ENCODE measurements at places on chromosomes 11 and 22. TPM values are rescaled to one million over a fixed set of nuclear protein-coding genes. Genes with fewer than 3 reads are reported as not detected.
A peak's percentile ranks its signal among the peaks of the same experiment; 100 is the strongest.

- DNase-seq, result no peak
Measured at GRCh38 chr22:49765951-49766350, 61.7 kb downstream of the BRD1 start.

- DNase-seq, result no peak
Measured at GRCh38 chr11:118684187-118684586, 4.7 kb upstream of the TREH start.

GRCh38 chr11:130508913-130509312, 60.5 kb downstream of the ADAMTS15 start:
- no peak for DNase-seq

GRCh38 chr11:124748481-124749343, 3.3 kb downstream of the VSIG2 start:
- DNase-seq, result no peak

DNA sequence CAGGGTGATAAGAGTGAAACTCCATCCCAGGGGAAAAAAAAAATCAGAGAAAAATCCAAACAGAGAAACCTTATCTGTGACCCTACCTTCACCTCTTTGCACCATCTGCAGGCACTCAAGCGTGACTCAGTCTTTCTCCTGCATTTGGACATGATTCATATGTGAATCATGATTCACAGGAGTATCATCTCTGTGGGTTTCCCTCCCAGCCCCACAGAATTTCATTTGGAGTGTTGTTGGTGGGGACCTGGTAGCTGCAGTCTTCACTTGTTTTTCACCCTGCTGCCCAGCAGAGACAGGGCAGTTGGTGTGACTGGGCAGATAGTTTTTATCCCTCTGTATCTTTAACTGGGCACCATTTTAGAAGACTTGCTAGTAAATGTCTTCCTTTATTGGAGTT, 75.7 kb downstream of the DEPDC5 start:
- peak; percentile 19 for DNase-seq

DNA sequence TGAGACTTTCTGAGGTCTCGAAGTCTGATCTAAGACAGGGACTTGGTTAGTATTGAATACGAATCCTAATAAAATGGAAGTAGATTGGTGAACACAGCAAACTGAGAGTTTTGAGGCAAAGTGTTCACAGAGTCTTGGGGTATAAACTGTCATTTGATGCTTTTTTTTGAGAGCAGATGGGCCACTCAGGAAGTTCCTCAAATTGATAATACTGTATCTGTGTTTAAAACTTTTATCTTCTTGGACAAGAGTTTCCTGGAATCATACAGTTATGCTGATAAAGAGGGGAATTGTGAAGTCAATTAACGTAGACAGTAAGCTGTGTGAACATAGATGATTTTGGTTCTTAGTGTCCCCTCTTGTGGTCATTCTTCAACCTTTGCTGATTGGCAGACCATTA, 80.0 kb upstream of the CLPB start:
- no peak for DNase-seq

DNA sequence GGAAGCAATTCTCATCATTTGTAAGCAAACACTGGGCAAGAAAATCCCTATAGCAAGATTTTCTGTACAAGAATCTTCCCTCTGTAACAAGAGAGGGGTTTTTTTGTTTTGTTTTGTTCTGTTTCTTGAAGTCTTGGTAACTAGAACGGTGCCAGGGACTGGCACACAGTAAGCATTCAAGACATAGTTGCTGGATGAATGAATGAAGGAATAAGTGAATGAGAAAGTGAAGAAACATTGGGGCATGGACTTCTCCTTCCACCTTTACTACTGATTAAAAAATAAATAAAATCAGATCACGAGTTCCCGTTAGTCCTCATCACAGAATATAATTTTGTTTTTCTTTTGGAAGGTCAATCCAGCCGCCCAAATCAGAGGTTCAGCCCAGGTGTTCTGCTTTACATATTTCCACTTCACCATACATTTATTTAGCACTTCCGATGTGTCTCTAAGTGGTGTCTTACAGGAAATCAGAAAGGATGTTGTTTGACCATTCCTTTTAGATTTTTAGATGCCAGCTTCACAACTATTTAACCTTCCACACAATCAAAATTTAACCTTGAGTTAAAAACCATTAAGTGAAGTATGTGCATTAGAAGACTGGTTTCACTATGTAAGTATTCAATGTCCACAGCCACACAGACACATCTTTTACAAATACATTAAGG, 281.2 kb downstream of the CADM1 start:
- DNase-seq, result no peak

DNA sequence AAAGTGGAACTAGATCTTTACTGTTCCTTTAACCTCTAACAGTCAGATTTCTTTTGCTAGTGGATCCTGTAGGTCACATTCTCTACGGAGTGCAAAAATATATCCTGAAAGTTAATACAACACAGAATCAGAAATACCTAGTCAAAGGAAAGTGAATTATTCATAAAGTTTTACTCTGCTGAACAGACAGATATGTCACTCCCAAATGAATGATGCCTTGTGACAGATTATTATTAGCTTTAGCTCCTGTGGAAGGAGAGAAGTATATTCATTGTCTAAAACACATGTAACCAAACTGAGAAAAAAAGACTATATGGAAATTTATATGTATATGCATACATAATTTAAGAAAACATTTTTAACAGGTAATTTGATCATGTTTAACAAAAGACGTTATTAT, 1497.2 kb upstream of the RAG2 start:
- no peak for DNase-seq

GRCh38 chr11:129750343-129751292, 65.0 kb upstream of the TMEM45B start:
- DNase-seq, result peak; percentile 81

- DNase-seq, result no peak
Measured at GRCh38 chr22:40594346-40594745, 42.2 kb downstream of the MRTFA start.

DNA sequence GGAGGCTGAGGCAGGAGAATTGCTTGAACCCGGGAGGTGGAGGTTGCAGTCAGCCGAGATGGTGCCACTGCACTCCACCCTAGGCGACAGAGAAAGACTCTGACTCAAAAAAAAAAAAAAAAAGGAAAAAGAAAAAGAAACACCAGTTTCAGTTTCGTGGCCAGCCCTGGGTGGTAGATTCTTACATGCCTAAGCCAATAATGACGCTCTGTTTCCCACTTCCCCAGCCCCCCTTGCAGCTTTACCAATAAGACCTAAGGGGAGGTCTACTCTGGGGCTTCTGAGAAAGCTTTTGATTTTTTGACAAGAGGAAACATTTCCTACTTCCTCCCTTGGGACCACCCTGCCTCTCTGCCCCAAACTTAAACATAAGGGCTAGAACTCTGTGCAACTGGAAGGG, 30.0 kb upstream of the PTPRJ start:
- DNase-seq, result no peak

DNA sequence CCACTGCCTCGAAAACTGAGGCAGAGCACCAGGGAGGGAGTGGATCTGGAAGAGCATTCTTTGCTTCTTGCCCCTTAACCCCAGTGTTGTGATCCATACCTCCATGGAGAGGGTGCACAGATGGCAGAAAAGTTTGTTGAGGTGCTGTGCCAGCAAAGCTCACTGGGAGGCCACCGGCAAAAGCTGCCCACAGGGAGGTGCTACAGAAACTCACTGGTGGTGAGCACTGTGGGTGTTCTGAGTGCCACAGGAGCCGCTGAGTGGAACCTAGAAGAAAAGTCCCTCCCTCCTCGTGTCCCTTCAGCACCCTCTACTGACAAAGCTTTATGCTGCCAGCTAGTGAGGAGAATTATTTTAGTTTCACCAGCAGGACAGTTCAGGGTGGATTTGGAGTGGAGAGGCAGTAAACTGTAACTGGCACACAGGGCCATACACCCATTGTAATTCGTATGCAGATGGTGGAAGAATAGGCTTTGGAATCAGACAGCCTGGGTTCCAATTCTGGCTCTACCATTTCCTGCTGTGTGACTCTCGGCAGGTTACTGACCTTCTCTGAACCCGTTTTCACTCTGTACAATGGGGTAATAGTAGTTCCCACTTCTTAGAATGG, 84.6 kb downstream of the SWAP70 start:
- peak; percentile 51 for DNase-seq

DNA sequence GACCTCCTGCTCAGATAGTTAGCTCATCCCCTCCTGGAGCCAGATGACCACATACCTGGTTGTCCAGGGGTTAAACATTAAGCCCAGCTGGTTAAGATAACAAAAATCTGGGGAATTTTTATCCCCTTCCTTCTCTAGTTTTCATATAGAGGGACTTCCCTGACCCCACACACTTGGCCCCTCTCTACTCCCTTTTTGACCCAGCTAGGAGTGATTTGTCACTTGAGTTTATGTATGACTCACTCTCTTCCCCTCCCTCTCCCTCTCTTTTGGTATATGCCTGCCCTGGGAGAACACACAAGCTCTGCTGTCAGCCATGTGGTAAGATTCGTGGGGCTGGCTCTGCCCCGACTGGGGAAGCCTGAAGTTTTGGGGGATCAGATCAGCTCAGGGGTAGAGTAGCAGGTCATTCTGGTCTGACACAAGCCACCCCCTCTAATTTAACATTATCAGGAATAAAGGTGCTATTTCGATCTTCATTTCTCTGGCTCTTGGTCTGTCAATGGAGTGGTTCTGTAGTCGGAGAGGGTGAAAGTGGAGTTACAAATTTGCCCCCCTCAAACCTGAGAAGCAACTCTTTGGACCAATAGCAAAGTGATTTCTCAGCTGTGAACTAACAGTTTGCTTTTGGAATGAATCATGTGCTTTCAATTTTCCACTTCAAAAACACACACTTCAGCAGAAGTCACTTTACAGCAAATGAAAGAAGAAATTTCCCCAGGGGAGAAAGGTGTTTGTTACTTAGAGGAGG, 415.3 kb upstream of the CADM1 start:
- DNase-seq, result no peak

GRCh38 chr22:28146401-28147314, 227.6 kb upstream of the PITPNB start:
- DNase-seq, result no peak

DNA sequence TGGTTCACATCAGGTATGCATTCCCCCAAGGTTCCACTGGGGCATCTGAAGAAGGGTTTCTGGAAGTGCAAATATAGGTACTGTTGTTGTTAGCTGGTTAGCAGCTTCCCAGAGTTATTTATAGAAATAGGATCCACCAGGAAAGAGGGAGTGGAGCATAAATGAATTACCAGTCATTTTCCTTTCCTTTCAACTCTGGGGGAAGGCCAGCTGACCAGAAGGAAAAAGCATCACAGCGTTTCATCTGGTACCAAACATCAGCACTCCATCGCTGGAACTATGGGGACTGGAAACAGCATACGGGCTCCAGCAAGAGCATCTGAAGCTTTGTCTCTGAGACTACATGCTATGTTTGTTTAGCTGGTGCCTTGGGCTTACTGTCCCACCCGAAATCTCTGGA, 378.2 kb upstream of the NARS2 start:
- DNase-seq, result no peak

- no peak for DNase-seq
Measured at GRCh38 chr22:36990457-36990856, 28.8 kb downstream of the TST start.

DNA sequence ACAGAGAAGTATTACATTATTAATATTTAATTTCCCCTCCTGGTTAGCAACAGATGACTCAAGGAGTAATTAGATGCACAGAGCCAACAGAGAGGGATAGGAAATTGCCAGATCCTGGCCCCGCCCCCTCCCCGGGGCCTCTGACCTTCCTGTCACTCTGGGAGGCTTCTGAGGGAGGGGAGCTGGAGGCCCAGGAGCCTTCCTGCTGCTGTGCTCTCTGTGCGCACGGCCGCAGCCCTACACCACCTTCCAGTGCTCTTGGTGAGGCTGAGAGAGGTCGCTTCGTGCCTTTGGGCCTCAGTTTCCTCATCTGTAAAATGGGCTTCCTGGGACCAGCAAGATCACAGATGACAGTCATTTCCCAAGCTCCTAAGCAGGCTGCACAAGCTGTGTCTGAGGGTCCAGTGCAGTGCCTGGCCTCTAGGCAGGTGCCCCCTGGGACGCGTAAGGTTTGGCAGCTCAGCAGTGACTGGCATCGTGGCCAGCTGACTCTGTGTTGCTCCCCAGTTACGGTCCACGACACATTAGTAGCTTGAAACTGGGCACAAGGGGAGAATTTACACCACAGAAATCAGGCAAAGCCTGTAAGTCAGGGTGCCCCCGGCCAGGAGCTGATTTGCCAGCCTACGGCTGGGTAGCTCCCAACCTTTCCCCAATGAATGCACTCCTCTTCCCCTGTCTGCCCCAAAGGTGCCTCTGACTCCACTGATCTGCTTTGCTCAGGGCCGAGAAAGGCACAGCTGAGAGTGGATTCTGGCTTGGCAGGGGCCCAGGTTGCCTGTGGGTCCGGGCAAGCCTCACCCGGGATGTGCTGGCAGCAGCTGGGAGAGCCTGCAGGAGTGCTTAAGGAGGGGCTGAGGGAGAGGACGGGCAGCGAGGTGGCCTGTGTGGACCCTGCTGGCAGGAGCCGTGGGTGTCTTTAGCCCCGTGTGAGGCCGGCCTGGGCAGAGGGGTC, 2.3 kb downstream of the ADORA2A start:
- DNase-seq, result no peak

DNA sequence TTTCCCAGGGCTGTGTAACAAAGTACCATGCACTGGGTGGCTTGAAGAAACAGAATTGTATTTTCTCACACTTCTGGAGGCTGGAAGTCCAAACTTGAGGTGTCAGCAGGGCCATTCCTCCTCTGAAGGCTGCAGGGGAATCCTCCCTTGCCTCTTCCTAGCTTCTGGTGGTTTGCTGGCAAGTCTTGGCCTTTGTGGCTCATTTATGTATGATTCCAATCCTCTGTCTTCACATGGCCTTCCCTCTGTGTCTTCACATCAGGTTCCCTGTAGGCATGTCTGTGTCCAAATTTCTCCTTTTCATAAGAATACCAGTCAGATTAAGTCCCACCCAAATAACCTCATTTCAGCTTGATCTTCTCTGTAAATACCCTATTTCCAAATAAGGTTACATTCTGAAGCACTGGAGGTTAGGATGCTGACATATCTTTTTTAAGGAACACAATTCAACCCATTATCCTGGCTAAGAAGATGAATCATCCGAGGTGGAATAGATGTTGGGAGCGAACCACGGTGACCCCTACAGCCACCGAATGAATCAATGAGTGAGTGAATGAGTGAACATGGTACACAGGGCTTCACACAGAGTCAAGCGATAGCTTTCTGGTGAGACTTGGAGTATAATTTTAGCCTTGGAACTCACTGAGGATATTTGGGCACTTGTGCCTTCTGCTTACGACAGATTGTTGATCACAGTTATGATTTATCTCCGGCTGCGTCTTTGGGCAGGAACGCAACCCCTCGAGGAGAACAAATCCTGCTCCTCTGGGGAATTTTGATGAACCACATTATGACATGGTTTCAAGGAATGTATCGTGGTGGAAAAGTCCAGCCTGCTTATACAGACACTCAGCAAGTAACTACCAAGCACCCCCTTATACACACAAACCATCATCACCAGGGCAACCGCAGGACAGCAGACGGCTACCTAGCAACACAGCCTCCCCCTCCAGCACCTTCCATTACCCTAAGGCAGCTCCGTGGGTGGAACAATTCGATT, 34.3 kb upstream of the MICAL2 start:
- DNase-seq, result no peak

GRCh38 chr11:45089251-45089650, 57.2 kb upstream of the PRDM11 start:
- DNase-seq, result no peak

GRCh38 chr11:94769880-94770279, 1.7 kb downstream of the AMOTL1 start:
- DNase-seq, result no peak

RHOD gene
- total RNA-seq, result 24.7 TPM

CEP164 gene
- 29.6 TPM for total RNA-seq

FJX1 gene
- 19.8 TPM for total RNA-seq

CCDC73 gene
- total RNA-seq, result 0.07 TPM

DDX10 gene
- 31.7 TPM for total RNA-seq

KCNJ4 gene
- total RNA-seq, result not detected

HTR3A gene
- not detected for total RNA-seq

WNT11 gene
- not detected for total RNA-seq

FADS1 gene
- 74.1 TPM for total RNA-seq

DSCAML1 gene
- 0.07 TPM for total RNA-seq
